Heart left ventricle (tissue), 16 donors: ENCODE measurements at places on chromosomes 3 and 15.
A peak's percentile ranks its signal among the peaks of the same experiment; 100 is the strongest.

- no peak for DNase-seq
Observed at GRCh38 chr15:83978588-83978987, 257.0 kb upstream of the GOLGA6L4 start.

DNA sequence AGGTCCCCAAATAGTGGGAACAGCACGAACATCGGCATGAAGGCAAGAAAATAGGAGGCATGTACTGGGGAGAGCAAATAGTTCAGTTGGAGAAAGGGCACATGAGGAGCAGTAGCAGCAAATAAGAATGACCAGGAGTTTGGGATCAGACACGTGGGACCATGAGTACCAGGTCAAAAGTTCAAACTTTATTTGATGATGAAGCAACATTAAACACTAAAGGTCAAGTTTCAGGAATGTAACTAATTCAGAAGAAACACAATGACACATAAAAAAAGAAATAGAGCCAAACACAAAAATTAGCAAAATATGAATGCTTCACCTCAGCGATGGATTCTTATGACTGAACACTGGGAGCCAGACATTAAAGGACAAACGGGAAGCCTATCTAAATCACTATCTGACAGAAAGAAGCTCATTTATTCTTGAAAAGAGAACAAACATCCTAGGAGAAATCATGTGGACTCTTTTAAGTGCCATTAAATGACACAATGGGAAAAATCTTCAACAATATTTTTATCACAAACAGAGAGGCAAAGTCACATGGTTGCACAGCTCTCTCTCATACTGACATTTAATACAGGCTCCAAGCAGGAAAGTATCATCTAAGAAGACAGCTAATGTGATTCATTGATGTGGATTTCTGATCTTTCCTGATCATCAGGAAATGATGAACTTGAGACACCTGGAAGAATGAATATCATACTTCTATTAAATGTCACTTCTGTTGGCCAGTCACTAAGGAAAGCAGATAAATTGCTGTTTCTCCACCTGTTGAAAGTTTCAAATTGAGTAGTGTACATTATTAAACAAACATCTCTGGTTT lies 216.9 kb upstream of the THBS1 start:
- DNase-seq: no peak

- no peak for DNase-seq
Observed at GRCh38 chr3:30945291-30945690, 50.8 kb upstream of the GADL1 start.

DNA sequence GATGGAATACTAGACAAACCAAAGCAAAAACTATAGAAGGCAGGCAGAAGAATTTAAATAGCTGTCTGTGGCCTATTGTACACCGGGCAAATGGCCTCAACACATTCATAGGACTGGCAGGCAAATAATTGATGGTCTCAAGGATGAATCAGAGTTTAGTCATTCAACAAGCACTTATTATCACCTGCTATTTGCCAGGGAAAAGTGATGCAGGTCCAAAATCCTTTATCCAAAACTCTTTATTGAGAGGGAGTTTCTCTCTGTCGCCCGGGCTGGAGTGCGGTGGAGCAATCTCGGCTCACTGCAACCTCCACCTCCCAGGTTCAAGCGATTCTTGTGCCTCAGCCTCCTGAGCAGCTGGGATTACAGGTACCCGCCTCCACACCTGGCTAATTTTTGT lies 2.3 kb downstream of the EIF2AK4 start:
- DNase-seq: no peak

DNA sequence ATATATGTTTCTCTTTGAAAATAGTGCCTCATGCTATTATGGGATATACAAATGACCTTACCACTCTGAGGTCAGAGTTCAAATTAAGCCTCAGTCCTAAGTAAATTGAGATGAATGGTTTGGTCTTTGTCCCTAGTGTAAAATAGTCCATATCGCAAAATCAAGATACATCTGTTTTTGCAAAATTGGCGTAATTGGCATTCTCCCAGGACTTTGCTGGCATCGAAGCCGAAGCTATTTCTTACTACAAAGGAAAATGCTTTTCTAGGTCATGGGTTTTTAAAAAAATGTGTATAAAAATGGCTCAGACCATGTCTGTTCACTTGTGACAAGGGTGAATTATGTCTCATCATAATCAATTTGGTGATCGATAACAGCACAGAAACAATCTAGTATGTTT lies 25.9 kb downstream of the ROBO2 start:
- DNase-seq: no peak

DNA sequence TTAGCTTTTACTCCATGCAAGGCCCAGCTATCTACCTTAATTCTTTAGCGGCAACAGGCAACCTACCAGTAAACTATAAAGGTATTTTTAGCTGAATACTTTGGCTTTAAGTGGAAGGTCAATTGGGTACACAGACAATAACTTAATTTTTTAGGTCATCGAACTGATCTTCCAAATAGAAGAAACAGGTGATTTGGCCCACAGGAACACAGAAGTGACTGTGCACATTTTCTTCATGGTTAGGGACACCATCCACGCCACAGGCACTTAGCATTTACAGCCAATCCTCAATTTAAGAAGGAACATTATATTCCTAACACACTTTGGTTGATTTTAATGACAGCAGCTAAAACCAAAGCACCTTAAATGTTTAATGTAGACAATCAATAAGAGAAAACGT lies 1.9 kb downstream of the ARPP19 start:
- DNase-seq: no peak

DNA sequence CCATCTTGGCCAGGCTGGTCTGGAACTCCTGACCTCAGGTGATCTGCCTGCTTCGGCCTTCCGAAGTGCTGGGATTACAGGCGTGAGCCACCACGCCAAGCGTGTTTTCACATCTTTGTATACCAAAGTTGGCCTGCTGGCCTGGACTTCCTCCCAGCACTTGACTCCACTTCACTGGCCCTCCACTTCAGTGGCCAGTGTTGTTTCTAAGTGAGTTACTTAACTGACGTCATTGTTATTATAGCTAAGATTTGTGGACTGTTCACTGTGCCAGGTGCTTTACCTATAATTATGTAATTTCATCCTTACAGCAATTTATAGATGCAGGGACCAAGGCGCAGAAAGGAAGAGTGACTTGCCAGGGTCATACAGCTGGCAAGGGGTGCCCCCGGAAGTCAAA lies 52.0 kb downstream of the HRH1 start:
- no peak for DNase-seq

GRCh38 chr3:27976933-27977332 lies 254.8 kb upstream of the EOMES start:
- DNase-seq: no peak

DNA sequence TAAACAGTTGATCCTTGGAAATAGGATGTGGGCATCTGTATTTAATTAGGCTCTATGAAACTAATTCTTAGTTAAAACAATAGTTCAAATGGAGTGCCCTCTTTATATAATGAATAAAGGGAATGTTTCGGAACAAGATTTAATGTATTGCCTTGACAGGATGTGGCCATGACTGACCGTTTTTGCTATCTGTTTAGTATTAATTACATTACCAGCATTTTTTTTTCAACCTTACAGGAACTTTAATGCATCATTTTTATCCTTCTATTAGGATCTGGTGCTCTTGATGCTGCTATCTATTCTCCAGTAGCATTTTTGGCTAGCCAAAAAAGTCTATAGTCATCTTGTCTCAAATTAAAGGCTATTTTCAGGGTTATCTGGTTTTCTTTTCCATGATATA lies 340.9 kb downstream of the GRM7 start:
- DNase-seq: no peak

DNA sequence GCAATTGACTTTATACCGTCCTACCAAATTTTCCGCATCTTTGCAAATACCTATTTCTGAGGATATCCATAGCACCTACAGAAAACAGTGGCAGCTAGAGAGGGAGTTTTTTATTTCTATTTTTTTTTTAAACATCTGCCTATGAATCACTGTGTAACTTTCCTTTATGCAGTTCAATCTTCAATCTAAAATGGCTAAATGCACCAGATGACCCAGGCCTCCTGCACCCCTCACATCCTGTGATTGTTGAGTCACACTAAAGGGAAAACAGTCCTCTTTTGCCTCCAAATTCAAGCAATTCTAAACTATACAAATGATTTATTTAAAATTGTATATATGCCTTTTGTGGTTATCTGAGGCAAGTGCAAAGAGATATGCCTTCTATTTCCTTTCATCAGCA lies 20.1 kb upstream of the BCL6 start:
- no peak for DNase-seq

DNA sequence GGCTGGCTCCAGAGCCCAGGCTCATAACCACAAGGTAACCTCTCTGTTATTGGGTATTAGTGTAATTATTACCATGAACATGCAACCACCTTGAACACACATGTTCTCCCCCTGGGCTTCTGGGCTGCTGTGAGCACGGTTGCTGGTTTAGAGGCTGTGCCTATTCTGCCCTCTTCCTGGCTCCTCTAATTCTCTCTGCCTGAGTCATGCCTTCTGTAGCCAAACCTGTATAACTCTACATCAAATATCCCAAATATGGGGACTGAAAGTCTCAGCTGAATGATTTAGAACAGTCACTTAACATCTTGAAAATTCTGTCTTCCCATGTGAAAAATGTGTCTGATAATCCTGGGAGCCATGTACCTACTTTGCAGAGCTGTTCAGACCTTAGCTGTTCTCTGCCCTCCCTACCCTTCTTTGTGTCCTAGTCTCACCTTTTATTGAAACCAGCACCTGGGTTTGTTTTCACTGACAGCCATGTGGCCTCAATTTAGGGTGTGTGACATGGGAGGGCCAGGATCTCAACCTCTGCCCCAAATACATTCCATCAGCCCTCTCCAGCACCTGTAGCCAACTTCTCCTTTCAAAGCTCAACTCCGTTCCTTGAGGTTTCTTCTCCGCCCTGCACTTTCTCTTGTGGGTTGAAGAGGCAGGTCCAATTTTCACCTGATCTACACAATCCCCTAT lies 60.7 kb downstream of the PDZRN3 start:
- DNase-seq: no peak

DNA sequence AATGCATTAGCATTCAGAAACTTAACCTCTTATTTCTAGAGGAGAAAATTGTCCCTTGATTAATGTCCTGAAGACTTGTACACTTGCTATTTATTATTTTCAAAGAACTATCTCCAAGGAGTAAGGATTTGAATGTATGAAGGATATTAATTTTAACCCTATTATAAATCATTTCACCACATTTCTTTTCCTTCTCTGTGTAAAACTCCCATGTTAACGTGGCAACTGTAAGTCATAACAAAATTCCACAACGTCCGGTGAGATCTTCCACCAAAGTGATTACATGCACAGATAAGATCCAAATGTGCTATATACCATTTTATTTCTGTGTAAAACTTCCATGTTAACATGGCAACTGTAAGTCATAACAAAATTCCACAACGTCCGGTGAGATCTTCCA lies 229.1 kb upstream of the ARHGEF26 start:
- no peak for DNase-seq

- no peak for DNase-seq
Observed at GRCh38 chr3:149152420-149152819, 23.0 kb downstream of the HPS3 start.

DNA sequence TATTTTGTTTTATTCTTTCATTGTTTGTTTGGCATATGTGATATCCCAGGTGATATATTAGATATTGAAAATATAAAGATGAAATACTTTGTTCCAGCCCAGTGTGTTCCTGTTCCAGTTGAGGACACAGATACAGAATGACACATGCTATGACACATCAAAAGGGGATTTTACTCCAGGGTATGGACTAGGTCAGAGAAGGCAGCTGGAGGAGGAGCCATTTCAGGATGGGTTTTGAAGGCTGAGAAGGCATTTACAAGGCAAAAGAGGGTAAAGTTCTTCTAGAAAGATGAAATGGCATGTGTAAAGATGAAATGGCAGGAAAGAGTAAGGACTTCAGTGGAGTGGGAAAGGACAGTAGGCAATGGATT lies 163.8 kb downstream of the ZIC1 start:
- DNase-seq: no peak

GRCh38 chr15:73398861-73399260 lies 30.1 kb upstream of the HCN4 start:
- DNase-seq: no peak

GRCh38 chr15:88331291-88331690 lies 74.8 kb upstream of the NTRK3 start:
- peak; percentile 64 for DNase-seq

GRCh38 chr3:131283862-131284261 lies 97.7 kb upstream of the NUDT16 start:
- no peak for DNase-seq

DNA sequence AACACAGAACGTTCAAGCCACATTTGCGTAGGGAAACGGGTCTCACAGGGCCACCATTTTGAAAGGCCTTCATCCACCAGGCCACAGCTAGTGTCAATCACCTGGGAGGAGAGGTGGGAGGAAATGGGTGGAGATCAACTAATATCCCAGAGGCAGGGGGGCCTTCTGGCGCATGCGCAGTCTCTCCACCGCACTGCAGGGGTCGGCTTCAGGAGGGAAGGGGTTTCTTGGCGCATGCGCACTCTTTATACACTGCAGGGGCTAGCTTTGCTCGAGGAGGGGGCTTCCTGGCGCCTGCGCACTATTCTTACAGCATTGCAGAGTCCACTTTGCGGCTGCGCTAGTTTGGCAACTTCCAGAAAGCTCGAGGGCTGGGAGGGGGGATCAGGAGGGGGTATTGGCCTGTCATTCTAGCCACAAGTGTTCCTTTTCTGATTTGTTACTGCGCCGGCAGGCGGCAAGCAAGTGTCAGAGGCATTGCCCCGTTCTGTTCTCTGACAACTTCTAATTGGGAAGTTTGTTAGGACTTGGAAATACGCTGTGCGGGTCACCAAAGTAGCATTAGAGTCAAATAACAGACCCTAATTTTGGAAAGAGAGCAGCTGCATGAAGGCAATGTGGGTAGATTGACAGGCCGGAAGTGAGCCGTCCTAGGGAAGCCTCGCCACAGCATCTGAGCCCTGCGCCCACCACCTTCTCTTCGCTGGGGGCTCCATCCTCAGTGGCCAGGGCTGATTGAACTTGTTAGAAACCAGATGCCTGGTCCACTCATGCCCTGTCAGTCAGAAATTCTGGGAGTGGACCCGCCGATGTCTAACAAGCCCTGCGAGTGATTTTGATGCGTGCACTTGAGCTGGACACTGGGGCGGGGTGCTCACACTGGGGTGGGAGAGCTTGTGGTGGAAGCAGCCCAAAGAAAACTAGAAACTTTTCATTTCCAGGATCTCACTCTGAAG lies 173.5 kb upstream of the NDN start:
- no peak for DNase-seq

DNA sequence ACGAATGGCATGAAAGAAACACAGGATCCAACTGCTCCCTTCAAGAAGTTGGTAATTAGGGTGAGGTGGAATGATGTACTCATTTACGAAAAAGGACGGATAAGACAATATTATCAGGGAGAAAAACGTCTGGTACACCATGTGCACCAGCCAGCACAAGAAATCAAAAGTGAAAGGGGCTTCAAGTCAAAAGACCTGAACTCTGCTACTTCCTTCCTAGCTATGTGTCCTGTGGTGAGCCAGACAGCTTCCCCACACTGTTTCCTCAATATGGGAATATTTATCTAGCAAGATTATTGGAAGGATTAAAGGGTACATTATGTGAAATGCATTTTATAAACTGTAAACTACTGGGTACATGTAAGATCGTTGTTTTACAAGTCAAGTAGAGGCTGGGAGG lies 33.9 kb downstream of the RAB27A start:
- DNase-seq: no peak
